Ascending aorta (tissue), 2 donors: ENCODE measurements at places on chromosomes 11 and 22.

DNA sequence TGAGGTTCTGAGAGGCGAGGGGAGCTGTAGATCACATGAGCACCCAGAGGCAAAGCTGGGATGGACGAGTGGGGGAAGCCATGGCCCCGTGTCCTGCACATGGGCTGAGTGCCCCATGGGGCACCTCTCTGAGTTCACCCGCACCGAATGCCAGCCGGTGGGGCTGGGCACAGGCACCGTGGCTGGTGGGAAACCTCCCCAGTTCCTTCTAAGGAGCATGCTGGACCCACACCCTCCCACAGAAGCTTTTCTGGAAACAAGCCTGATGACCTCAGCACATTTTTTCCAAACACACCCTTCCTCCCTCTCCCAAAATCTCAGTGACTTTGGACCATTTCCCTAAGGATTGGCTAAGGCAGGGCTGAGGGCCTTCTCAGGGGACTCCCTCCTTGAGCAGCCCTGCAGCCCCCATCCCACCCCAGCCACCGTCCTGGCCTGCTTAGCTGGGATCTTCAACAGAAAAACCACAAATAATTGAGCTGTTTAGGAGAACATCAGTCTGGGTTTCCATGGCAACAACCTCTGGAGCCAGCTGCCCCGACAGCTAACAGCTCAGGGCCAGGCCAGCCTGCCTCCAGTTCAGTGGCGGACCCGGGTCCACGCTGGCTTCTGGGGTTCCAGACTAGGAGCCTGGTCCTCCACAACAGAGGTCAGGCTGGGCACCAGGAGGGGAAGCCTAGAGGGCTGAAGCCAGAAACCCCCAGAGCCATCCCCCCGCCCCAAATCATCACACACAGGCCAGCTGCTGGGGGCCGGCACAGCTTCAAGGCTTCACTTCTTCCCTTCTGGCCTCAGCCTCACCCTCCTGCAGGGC lies 18.1 kb upstream of the LINC01488 start:
- no peak for DNase-seq

DNA sequence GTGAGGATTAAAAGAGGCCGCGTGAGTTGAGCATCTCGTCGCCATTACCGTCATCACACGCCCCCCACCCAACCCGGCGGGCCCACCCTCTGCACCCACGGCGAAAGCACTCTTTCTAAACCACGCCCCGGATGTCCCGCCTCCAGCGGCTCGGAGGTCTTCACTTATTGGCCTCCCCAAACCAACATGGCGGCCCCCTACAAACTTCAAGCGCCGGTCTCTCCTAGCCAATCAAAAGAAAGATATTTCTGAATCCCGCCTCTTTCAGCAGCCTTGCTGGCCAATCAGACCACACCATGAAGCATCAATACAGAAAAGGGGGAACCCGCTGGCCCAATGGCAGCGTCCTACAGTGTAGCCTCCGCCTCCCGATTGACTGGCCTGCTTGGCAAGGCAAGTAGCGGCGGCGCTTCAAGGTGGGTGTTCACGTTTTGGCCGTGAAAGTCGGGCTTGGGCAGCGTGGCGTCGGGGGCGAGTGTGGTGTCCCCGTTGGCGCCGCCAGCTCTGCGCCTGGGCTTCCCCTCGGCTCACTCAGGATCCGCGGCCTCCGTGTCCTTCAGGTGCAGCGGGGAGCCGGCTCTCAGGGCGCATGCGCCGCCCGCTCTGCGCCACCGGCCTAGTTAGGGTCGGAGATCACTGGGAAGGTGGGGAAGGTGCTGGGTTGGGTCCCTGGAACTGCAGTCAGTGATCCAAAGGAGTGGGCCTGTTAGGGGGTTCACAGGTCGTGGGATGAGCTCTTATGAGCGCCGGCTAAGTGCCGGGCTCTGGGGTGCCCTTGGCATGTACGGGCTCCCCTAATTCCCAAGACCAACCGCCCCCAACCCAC lies at the start of gene NDUFS8:
Gene NDUFS8, plus strand, starts transcription at position 364 of the 826 bp plus-strand sequence. CDS start 1,471 bp downstream, outside the sequence.
- DNase-seq = peak; percentile 99

DNA sequence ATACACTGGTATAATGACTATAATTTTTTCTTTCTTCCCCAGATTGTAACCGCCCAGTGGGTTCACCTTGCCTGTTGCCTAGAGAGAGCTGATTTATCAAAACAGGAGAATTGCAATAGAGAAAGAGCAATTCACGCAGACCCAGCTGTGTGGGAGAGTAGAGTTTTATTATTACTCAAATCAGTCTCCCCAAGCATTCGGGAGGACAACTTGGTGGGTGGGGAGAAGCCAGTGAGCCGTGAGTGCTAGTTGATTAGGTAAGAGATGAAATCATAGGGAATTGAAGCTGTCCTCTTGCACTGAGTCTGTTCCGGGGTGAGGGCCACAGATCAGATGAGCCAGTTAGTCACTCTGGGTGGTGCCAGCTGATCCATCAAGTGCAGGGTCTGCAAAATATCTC lies 73.2 kb downstream of the SLC35F2 start:
- no peak for DNase-seq

DNA sequence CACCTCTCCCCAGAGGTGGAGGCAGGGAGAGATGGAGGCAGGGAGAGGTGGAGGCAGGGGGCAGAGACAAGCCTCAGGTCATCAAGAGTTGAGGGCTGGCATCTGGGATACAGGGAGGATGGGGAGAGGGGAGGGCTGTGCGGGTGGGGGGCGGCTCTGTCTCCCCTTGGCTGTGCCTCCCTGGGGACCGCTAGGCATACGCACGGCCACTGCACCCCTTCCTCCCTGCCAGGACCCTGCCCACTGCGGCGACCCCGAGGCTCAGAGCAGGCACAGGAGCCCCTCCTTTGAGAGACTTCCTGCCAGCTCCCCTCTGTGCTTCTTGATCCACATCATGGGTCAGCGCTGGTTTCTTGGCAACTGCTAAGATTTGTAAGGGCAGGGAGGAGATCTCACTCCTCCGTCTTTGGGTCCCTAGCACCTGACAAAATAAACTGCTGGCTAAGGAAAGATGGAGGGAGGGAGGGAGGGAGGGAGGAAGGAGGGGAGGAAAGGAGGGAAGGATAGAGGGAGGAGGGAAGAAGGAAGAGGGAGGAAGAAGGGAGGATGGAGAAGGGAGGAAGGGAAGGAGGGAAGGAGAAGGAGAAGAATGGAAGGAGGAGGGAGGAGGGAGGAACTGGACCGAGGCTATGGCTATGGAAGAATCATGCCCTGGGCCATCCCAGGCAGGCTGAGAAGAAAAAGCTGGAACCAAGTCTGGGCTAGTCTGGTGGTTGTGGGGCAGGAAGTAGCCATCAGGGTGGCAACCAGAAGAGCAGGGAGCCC lies 18.5 kb downstream of the PRR33 start:
- no peak for DNase-seq
